Uterus (tissue), 4 donors: ENCODE measurements at places on chromosomes 2 and 18. TPM values are rescaled to one million over a fixed set of nuclear protein-coding genes. Genes with fewer than 3 reads are reported as not detected.

ABCB11 gene
- total RNA-seq = not detected

GALNT3 gene
- 1.6 TPM for total RNA-seq

ARHGAP25 gene
- total RNA-seq = 11.4 TPM

CHRNG gene
- total RNA-seq = not detected

ZBTB7C gene
- total RNA-seq = 10.2 TPM

TEX44 gene
- total RNA-seq = not detected

IL1F10 gene
- not detected for total RNA-seq

ASXL3 gene
- 3.5 TPM for total RNA-seq

UCN gene
- 8.5 TPM for total RNA-seq

KLF11 gene
- 27.4 TPM for total RNA-seq

LRP2 gene
- not detected for total RNA-seq

MDH1B gene
- 38.2 TPM for total RNA-seq

RRM2 gene
- not detected for total RNA-seq

IL37 gene
- not detected for total RNA-seq

MOCOS gene
- total RNA-seq = 1.4 TPM

FAM124B gene
- 4.6 TPM for total RNA-seq

MARCO gene
- not detected for total RNA-seq

C2orf72 gene
- total RNA-seq = 0.55 TPM
